ENCODE measurements at places on chromosomes 16 and 17.

DNA sequence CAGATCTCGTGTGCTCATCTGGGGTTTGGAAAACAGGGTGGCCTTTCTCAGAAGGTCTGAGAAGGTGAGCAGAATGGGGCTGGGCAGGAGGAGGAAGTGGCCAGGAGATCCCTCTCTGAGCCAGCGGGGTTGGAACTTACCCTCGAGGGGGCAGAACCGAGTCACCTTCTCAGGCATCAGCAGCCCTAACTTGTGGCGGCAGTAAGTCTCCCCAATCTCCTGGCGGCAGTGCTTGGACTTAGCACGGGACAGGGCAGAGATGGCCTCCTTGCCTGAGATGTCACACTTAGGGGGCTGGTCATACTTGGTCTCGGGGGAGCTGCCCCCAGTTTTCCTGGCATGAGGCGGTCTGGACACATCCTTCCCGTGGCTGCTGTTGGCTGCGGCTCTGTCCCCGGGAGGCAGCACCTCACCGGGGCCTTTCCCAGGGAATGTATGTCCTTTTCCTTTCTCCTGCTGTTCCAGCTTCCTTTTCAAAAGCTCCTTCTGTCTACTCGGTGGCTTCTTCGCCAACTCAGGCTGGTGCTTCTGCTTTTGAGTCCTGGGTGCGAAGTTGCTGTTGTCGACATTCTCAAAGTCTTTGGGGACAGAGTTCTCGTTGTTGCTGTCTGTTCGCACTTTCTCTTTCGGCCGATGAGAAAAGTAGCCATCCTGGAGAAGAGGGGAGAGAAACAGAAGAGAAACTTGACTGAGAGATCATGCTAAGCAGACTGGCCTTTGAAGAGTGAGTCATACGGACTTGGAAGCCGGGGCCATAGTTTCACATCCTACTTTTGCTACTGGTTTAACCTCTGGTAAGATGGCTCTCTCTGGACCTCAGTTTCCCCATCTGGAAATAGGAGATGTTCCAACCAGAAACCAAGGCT, 211.7 kb downstream of the XYLT1 start:
- no peak for DNase-seq

GRCh38 chr17:41494524-41494923, 4.8 kb upstream of the KRT36 start:
- DNase-seq = no peak

DNA sequence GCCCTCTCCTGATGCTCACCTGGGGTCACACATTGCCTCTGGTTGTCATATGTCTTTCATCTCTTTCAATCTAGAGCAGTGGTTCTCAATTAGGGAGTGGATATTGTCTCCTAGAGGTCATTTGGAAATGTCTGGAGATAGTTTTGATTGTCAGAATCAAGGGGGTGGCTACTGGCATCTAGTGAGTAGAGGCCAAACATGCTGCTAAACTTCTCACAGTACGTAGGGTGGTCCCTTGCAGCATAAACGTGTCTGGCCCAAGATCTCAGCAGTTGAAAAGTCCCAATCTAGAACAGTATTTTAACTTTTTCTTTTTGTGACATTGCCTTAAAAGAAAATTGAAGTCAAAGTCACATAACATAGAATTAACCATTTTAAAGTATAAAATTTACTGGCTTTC, 30.5 kb upstream of the SLC5A10 start:
- DNase-seq = no peak

- no peak for DNase-seq
Measured at GRCh38 chr17:38600416-38600815, 5.3 kb downstream of the SRCIN1 start.

GRCh38 chr16:82319038-82319437, 149.0 kb upstream of the MPHOSPH6 start:
- DNase-seq = no peak

GRCh38 chr16:86170720-86171119, 271.8 kb downstream of the IRF8 start:
- DNase-seq = no peak

DNA sequence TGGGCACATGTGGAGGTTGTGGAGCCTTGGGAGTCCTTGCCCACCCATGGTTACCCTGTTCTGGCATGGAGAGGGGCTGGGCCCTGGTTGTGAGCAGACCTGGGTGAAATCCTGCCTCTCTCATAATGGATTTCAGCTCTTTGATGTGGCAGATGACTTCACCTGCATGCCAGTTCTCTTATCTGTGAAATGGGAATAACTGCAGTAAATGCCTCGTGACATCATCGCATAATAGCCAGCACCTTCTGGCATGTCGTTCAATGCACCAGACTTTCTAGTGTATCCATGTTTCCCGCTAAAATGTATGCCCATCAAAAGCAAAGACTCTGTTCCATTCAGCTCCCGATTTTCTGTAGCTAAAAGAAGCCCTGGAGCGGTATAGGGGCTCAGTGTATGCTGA, 197.6 kb downstream of the MAF start:
- DNase-seq = no peak

- no peak for DNase-seq
Measured at GRCh38 chr17:80938556-80938955, 53.1 kb upstream of the CHMP6 start.

DNA sequence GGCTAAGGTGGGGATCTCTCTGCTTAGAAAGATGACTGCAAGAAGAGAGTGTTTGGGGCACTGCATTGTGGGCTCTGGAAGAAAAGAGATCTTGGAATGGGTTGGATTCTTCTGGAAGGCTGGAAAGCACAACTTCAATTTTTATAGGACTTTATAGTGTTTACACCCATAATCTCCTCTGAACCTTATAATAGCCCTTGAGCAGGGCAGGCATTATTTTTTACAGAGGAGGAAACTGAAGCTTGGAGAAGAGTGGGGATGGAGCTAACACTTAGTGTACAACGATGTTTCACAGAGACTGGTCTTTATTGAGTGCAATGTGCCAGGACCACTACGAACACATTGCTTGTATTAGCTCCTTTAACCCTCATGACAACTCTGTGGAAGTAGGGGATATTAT, 10.4 kb downstream of the TNS4 start:
- DNase-seq = no peak

DNA sequence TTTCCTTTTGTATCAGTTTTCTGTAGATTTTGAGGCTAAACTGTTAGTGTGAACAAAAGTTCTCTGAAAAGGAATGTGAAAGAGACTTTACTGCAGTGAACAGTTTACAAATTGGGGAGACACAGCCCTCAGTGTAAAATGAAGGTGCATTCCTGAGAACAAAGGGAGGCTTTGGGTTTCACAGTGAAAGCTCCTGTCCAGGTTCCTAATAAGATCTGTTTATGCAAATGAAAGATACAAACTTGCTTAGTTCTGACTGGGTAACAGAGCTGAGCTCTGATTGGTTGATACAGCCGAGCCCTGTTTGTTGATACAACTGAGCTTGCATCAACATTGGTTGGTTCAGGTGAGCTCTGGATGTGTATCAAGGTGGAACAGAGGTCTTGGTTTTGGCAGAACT, 8.3 kb upstream of the CDRT15 start:
- DNase-seq = no peak

DNA sequence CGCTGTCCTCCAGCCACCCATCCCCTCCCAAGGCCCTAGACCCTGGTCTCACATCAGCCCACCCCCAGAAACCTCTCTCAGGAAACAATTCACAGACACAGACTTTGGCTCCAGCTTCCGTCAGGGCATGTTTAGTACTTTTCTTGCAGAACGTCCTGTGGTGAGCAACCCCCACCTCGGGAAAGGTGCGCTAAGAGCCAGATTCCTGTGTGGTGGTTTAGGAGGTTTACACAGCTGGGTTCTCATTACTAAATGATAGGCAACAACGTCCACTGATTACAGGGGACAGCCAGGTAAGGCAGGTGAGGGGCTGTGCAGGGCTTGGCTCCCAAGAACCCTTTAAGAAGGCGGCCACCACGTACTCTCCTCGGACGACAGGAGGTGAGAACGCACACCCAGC, 29.3 kb downstream of the KIFC3 start:
- no peak for DNase-seq

GRCh38 chr17:49180303-49180702, 30.1 kb downstream of the GNGT2 start:
- peak; percentile 49 for DNase-seq

GRCh38 chr17:30318155-30318554, 15.7 kb downstream of the TMIGD1 start:
- no peak for DNase-seq

DNA sequence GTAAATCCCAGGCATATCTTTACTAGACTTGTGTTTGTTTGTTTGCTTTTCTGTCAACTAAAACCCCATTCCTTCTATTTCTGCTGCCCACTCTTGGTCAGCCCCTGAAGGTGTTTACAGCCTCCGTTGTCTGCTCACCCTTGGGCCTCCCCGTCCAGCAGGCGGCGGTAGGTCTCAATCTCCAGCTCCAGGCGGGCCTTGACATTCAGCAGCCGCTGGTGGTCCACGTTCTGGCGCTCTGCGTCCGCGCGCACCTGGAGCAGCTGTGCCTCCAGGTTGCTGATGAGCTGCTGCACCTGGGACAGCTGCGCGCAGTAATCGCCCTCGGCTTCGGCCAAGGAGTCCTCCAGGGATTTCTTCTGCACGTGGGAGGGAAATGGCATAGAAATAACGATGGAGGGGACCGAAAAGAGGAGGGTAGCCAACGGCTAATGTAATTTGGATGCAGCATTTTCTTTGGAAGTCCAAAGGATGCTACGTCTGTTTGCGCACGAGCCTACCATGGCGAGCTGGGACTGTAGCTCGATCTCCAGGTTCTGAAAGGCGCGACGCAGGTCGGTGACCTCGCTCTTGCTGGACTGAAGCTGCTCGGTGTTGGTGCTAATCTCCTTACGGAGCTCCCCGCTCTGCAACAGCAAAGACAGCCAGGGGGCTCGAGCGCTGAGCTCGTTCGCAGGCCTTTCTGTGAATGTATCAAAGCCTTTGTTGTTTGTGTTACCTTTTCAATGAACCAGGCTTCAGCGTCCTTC, 3.9 kb downstream of the KRT12 start:
- no peak for DNase-seq

GRCh38 chr16:49634235-49635008, 221.5 kb downstream of the ZNF423 start:
- DNase-seq = no peak

- no peak for DNase-seq
Measured at GRCh38 chr16:4915226-4915761, 21.7 kb downstream of the PPL start.

GRCh38 chr17:801660-802059, 19.5 kb downstream of the MRM3 start:
- no peak for DNase-seq

- DNase-seq = no peak
Measured at GRCh38 chr17:10210151-10210574, 11.8 kb upstream of the GAS7 start.

GRCh38 chr17:55263569-55264277, 1.0 kb upstream of the HLF start:
- no peak for DNase-seq

Measured in midbrain (tissue), 1 donor.